Astrocyte (in vitro differentiated cells and primary cell): ENCODE measurements at places on chromosomes 5 and 9. TPM values are rescaled to one million over a fixed set of nuclear protein-coding genes. Genes with fewer than 3 reads are reported as not detected.

DNA sequence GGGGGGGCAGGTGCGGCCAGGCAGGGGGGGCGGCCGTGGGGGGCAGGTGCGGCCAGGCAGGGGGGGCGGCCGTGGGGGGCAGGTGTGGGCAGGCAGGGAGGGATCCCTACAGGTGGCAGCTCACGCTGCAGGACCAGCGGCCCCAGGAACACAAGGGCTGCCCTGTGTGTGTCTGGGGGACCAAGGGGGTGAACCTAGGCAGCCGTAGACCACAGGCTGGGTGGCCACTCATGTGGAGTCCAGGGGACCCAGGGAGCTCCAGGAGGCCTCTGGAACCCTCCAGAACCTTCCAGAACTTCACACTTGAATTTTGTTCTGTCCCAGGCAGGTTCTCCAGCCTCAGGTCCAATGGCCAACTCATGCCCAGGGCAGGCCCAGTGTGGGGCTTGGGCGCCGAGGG is 51.6 kb upstream of the EGFL7 start:
- DNase-seq: no peak

DNA sequence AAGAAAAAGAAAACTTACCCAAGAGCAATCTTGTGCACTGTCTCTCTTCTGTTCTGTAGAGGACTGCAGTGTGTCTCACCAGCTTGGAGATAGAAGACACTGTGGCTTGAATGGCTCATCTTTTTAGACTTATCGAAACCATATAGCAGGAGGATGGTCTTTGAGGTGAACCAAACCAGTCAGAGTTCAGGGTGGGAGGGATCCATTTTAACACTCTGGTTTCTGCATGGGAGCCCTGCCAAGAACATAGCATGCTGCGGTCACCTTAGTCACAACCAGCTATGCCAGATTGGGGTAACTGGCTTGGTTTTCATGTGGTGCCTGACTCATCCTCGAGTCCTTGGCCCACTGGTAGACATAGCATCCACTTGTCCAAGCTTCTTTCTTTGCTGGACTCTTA is 135.1 kb downstream of the PAPPA start:
- peak; percentile 98 for DNase-seq

Gene CARD19
- total RNA-seq: 33.8 and 36.3 TPM in 2 replicates

Gene GARIN3
- not detected in 2 replicates for total RNA-seq

DNA sequence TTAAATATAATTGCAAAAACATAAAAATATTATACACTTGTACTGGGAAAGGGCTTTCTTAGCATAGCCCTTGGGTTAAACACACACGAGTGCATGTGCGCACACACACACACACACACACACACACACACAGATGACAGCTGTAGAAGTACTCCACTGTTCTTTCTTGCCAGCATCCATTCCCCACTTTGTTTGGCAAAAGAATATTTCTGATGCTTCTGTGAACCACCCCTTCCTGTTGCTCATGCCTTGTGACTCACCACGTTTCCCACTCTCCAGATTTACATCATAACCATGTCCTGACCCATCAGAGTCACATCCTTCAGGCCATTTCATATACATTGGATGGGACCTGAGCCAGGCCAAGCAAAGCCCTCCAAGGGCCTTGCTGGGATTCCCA is 280.1 kb downstream of the DNAH5 start:
- DNase-seq: peak; percentile 93

DNA sequence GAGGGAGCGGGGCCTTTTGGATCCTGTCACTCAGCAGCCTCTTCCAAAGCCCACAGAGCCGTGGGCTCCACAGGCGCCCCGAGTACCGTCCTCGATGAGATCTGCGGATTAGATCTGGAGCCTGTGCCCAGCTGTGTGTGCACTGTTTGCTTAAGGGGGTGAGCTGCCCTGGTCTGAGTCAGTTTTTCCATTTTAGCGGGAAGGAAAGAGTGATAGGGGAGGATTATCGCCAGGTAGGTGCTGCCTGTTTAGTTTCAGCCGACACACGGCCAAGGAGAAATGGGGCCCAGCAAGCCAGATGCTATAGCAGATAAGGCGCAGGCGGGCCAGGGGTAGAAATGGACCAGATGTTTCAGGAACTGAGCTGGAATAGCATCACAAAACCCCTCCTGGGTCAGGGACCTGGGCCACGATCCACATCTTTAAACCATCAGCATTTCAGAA is 18.1 kb downstream of the COL5A1 start:
- no peak for DNase-seq

Gene PIGO
- total RNA-seq: 19.7 and 20.8 TPM in 2 replicates

DNA sequence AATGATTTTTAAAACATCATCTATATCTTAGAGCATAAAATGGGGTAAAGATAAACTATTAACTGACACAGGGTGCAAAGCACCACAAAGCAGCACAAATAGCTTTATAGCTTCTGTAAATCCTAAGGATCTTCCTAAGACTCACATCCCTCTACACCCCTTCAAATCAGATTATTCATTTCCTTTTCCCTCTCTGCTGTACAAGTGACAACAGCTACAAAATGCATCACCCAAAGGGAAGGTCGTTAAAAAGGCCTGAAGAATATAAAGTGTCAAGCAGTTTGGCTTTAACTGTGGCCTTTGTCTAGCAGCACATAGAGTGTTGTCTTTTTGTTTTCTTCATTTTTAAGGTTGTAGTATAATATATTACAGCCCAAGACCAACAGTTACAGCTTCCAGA is 422.1 kb downstream of the PDE4D start:
- no peak for DNase-seq

- no peak for DNase-seq
These were observed 51.7 kb downstream of the ERGIC1 start for GRCh38 chr5:172885597-172886340.

Gene SLC34A1
- total RNA-seq: not detected in 2 replicates

- DNase-seq: no peak
These were observed 267.2 kb upstream of the MSX2 start for GRCh38 chr5:174457141-174457678.

DNA sequence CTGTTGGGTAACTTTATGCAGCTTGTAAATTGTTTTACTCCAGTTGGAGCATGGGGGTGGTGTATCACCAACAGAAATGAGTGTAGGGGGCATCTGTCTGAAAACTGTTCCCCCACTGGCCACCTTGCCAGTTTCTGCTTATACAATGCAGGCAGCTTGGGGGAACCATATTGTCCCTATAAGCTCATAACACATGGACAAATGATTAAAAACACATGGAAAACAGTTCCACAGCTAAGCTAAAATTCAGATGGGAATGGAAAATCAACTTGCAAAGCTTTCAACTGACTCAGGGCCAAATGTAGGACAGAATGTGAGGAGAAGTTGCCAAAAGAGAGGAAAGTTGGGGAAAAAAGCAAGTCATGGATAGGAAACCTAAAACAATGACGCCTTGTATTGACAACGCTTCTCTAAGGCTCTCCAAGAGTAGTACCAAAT is 7.9 kb upstream of the CER1 start:
- DNase-seq: no peak

GRCh38 chr5:126595486-126596083 is 566 bp upstream of the ALDH7A1 start:
- no peak for DNase-seq

Gene SCGB3A1
- total RNA-seq: not detected in 2 replicates

Gene LECT2
- total RNA-seq: not detected in 2 replicates

Gene CLIC3
- total RNA-seq: 0.39 and 0.48 TPM in 2 replicates

Gene SLC46A2
- total RNA-seq: not detected in 2 replicates

GRCh38 chr9:107932046-107932445 is 442.5 kb upstream of the KLF4 start:
- DNase-seq: peak; percentile 1

DNA sequence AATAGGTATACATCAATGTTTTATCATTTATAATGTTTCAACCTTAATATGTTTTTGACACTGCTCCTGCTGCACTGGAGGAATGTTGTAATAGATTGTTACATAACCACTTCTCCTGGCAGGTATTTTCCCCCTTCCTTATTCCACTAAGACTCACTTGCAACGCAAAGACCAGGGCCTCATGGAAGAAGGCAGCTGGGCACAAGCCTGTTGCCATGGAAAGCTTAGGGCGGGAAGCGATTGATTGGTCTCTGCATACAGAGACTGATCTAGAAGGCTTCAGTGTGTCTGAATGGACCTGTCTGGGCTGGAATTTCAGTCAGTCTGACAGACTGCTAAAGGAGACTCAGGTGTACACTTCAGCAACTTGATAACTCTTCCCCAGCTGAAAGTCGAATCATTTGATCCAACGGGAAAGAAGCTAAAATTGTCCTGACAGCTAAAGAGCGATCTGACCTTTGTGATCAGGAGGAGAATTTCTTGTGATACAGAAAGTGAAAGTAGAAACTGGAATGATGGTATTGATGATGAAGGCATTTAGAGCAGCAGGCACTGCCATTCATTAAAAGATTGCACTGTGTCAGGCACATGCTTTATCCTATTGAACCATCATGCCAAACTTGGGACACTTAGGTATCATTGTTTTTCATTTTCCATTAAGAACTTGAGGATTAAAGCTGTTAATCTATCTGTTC is 65.1 kb downstream of the GRIA1 start:
- DNase-seq: no peak

DNA sequence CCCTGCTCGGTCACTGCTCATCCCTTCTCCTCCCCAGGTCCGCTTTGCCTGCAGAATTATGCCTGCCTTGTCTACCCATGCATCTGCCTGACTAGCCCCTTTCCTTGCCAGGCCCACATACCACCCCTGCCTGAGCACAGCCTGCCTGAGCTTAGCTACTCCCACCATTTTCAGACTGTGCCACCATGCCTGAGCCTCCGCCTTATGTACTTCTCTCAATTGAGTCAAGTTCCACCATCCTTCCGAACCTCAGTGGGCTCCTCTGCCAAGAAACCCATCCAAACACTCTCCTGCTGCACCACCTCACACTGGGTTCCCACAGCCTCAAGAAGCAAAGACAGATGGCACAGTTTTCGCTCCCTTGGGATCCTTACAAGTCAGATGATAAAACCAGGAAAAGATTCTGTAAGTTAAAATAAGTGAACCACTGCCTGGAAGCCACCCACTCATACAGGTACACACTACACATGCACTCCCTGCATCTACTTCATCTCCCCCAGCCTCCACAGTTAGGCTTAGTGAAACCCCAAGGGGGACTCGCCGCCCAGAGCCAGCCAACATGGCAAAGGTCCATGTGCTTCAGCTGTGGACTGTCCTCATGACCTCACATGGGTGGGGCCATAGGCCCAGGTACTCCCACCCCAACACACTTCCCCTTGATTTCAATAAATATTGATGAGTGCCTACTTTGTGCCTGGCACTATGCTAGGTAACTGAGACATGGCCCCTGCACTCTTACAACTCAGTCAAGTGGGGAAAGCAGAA is 23.1 kb downstream of the P4HA2 start:
- no peak for DNase-seq

Gene ZNF454
- not detected in 2 replicates for total RNA-seq

DNA sequence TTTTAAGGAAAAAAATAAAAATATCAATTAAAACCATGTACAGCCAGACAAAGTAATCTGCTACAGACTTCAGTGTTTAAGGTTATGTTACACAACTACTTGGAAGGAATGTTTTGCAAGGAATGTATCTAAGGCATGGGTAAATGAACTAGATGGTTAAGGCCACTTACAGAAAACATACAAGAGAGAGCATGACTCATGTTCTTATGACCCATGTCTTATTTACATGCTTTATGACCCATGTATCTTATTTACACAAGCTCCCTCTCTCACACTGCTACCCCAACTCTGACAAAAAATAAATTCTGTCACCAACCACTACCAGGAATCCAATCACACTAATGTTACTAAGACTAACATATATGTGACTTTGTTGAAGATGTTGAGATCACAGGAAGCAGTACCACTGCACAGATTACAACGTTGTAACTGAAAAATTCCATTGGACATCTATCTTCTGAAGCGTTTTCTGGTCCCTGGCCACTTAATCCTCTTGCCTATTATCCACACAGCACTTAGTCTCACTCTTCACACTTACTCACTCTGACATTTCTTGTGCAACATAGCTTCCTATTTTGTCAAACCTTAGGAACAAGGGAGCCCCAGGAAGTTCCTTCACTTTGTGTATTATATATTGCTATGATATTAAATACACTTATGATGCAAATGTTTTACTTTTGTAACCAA is 1630.1 kb upstream of the C9orf72 start:
- DNase-seq: no peak
